ENCODE measurements at places on chromosomes 1 and 21.
A peak's percentile ranks its signal among the peaks of the same experiment; 100 is the strongest.

GRCh38 chr21:37072274-37072987, 440 bp downstream of the PIGP start:
- peak; percentile 17 for DNase-seq

DNA sequence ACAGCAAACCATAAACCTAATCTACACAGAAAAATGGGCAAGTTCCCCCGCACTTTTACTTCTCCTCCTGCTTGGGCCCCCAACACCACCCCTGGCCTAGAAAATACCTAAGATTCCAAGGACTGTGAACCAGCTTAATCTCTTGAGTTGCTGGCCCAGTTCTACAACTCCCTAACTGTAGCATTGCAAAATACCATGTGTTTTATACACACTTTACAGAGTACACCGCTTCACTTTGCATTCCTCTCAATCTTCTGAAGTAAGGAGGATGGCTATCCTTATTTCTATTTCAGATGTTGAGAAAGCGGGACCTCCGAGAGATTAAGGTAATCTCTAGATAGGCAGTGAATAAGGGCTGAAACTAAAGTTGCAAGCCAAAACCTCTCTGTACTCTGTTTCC, 408.3 kb upstream of the NR5A2 start:
- DNase-seq: no peak

- no peak for DNase-seq
Observed at GRCh38 chr1:225695578-225696337, 42.8 kb upstream of the ENAH start.

GRCh38 chr1:183236158-183236725, 50.2 kb downstream of the LAMC2 start:
- DNase-seq: no peak

- no peak for DNase-seq
Observed at GRCh38 chr1:240967070-240967724, 355.2 kb upstream of the GREM2 start.

DNA sequence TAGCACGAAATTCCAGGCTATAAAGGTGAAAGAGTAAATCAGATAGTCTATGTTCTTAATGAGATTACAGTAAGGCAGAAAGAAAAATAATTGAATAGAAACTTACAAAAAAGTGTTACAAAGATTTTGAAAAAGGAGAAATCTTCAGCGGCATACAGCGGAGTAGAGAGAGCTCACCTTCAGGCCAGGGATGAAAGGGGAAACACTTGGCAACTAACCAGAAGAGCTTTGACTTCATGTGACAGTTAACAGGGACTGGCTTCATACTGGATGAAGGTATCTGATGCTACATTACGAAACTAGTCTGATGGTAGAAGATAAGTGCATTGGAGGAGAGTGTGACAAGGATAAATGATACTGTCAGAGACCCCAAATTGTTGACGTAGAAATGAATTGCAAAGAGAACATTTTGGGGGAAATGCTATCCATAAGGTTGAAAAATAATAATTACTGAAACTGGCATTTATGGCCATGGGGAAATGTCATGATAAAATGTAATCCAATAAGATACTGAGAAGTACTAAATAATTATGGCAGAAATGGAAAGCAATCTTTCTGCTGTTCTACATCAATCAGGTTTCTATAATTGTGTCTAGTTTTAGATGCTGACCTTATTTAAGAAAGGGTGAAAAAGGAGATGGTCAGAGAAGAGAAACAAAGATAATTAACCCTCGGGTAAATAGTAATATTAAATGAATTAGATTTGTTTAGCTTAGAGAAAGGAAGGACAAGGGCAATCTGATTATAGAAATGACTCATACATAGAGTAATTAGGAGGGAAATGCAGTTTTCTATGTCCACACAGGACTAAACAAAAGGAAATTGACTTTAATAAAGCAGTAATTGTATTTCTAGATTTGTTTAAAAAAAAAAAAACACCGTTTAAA, 808.7 kb downstream of the NCAM2 start:
- no peak for DNase-seq

DNA sequence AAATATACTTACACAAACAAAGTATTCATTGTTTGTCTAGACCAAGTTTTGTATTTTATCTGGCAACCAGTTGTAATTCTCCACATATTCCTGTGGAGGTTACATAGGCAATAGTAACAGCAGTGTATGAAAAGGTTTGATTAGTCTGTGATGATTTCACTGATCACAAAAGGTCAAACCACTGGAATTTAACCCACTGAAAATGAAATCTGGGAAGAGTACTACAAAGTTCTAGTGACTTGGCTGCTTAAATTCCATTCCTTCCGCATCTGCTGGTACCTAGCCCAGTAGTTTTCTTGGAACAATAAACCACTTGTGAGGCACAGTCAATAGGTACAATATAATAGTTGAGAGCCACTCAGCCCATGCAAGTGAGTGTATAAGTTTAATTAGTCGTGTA, 205.4 kb downstream of the NFIA start:
- DNase-seq: no peak

DNA sequence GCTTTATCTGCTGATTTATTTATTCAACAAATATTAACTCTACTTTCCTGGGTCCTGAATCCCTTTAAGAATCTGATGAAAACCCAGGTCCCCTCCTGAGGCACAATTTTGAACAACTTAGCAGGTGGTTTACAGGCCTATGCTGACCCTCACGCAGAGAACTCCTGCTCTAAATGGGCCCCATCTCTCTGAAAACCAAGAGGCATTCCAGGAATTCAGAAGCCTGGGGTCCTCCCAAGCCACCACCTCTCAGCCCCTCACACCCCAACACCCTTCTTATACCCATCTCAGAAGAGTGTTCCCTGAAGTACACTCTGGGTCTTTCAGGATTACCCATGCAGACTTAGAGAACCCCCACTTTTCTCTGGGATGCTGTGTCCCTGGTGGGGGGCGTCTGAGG, 34.5 kb downstream of the LHX4 start:
- DNase-seq: no peak

- DNase-seq: no peak
Observed at GRCh38 chr1:17895986-17896385, 140.9 kb downstream of the ACTL8 start.

DNA sequence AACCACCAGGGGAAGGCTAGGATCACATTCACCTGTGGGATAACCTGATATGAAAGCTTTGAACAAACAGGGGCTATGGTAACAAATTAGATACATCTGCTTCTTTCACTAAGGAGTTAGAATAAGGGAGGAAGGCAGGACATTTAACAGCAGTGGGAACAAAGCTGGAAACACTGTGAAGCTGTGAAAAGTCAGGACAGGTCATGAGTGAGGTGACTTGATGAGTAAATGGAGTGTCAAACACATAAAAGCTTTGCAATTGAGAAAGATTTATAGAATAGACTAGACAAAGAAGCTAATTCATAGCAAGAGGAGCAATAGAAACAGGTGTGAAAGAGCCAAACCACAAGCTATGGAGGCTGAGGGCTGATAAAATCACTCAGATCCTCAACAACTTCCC, 110.0 kb downstream of the ASTN1 start:
- no peak for DNase-seq

DNA sequence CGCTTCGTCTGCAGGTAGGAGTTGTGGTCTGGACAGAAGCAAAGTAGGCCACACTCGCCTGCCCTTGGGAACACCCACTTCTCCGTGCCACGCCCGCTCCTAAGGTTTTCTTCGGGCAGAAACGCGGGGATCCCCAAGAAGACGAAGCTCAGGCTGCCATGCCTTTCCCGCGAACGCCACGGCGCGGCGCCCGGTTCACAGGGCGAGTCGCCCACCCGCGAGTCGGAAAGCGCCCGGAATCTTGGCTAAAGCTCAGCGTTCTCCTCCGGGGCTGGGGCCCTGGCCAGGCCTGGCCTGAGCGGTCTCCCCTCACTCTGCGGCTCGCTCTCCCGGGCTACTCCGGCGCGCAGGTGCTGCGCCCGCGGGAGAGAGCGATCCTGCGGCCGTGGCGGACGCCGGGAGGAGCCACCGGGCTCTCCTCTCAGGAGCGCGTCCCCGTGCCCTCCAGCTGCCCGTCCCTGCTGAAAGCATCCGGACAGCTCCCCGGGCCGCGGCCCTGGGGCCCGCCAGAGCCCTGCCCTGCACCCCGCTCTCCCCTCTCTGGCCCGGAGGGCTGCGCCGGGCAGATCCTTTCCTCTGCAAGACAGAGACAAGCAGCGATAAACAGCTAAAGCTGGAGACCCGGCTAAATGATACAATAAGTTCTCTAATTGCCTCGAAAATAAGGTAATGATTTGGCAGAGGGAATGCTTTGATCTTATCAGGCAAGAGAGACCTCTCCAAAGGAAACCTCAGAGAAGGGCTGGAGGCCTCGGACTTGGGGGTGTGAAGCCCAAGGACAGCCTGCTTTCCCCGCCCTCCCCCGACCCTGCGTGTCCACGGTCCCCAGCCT, 6.7 kb upstream of the WNT2B start:
- peak; percentile 75 for DNase-seq

GRCh38 chr1:185530215-185530614, 204.0 kb upstream of the HMCN1 start:
- no peak for DNase-seq

DNA sequence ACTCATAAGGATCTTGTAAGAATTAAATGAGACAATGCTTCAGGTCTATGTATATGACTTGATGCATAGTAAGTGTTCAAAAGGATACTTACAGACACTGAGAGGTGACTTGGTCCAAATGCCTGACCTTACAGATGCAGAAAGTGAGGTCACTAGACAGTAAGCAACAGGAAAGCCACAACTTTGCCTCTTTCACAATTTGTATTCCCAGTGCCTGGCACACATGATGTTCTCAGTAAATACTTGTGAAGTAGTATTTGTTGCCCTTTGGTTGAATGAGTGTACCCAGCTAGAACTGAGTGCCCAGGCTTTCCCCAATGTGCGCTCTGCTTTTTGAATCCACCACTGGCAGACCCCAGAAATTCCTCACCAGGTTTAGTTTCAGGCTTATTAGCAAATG, 105.1 kb downstream of the BEND5 start:
- no peak for DNase-seq

DNA sequence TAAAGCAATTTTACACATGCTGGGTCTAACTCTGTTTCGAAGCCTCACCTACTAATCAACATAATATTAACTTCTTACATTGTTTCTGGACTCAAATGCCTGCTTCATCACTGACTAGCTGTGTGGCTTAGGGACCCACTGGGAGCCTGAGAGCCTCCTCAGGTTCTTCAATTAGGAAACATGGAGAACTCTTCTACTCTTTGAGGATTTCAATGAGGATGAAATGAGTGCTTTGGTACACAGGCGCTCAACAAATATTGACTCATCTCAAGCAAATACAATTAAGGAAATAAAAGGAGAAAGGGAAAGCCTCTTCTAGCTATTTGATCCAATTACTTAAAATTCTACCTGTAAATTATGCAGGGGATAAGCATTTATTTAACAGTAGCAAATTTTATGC, 84.4 kb upstream of the JAK1 start:
- DNase-seq: no peak

DNA sequence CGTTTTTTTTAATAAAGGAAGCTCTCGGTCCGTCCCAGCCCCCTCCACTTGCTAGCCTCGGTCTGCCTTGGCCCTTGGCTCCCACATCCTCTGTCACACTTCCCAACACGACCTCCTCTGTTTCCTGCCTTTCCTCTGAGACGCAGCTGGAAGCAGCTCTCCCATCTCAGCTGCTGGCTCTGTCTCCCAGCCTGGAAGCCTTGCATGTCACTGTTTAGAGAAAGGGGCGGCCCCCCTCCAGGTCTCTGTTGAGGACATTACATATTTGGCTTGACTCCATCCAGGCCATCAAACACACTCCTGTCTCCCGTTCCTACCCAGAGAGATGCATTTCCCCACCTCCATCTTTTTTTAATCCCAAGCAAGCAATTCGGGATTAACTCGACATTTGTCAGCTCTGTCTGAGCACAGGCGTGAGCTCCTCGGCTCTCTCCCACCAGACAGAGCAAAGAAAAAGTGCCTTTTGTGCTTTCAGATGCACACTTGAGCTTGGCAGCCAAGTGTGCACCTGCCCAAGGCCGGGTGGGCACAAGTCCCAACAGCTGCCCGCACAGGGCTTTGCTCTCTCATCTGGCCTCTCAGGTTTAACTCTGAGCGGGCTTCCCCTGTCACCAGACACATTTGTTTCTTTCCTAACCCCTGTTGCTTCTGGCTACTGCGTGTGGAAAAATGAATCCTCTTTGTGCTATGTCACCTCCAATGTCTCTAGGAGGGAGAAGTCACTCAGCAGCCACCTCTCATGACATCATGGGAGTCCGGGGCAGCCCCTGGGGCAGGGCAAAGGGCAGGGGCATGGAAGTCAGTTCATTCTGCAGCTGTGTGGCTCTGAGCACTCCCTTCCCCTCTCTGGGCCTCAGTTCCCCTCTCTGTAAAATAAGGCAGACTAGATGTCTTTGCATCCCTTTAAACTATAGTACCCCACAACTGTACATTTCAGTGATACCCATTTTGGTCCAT, 108.3 kb downstream of the KCND3 start:
- no peak for DNase-seq

GRCh38 chr1:15997637-15998280, 6.3 kb upstream of the SRARP start:
- DNase-seq: no peak

DNA sequence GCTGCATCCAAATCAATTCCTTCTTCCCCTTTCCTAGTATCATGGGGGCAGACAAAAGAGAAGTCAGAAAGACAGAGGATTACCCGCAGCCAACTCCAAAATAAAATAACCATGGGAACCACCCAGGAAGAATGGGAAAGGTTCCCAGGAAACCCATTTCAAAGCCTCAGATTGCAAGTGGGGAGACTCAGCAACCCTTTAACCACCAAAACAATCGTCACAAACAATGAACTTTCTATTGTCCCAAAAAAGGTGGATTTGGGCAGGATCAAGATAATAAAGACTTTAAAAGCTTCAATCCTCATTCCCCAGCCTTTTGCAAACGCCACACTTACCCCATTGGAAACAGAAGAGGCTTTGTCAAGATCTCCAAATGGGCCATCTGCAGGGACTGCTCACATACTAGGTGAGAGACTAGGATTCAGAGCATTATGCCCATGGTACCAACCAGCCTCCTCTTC, 5.1 kb downstream of the TIAM1 start:
- no peak for DNase-seq

DNA sequence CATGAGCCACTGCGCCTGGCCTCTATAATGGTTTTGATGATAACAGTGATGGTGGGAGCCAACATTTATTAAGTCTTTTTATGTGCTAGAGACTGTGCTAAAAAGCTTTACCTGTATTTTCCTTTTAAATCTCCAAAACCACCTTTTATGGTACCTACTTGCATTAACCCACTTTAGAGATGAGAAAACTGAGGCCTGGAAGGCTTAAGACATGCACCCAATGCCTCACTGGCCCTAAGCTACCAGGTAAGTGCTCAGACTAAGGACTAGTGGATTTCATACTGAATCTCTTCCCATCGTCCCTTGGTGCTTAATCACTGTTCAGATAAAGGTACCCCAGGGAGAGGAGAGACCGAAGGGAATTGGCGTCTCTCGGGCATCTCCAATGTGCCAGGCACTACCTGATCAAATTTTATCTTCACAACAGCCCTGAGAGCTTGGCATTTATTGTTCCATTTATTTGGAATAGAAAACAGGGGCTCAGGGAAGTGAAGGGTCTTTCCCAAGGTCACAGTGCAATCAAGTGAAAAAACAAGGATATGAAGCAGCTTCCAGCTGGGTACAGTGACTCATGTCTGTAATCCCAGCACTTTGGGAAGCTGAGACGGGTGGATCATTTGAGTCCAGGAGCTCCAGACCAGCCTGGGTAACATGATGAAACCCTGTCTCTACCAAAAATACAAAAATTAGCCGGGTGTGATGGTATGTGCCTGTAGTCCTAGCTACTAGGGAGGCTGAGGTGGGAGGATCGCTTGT, 84.2 kb downstream of the LACTBL1 start:
- DNase-seq: no peak

GRCh38 chr1:54798206-54798605, 2.9 kb downstream of the TTC22 start:
- no peak for DNase-seq

GRCh38 chr1:8169364-8170058, 143.4 kb upstream of the ERRFI1 start:
- DNase-seq: peak; percentile 73
